ENCODE measurements at places on chromosomes 4 and X.

- DNase-seq, result no peak
These were observed 34.0 kb upstream of the RASGEF1B start for GRCh38 chr4:81505726-81506125.

- no peak for DNase-seq
These were observed 7.8 kb downstream of the FLNA start for GRCh38 chrX:154366666-154367055.

GRCh38 chrX:18855919-18856644 is 127.8 kb downstream of the PHKA2 start:
- DNase-seq, result no peak

- no peak for DNase-seq
These were observed 528.7 kb downstream of the TMA16 start for GRCh38 chr4:164023214-164023613.

- DNase-seq, result no peak
These were observed 687.0 kb upstream of the EPHA5 start for GRCh38 chr4:66357316-66357715.

DNA sequence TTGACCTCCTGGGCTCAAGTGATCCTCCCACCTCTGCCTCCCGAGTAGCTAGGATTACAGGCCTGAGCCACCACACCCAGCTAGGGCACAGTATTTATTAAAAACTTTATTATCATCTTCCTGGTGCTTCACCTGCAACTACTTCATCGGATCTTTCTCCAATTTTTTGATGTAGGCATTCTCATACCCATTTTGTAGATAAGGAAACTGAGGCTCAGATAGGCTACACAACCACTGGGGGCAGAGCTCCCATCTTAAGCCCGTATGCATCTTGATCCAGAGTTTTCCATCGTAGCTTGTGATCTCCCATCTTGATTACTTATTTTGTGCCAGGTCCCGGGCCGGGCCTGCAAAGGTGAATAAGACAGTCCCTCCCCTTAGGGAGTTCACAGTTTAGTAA is 68.1 kb upstream of the BCOR start:
- DNase-seq, result no peak
